ENCODE measurements at places on chromosomes 6 and 20. TPM values are rescaled to one million over a fixed set of nuclear protein-coding genes. Genes with fewer than 3 reads are reported as not detected.

Gene RIMS1
- 0.67 TPM for total RNA-seq

Gene KIF6
- total RNA-seq: not detected

Gene SLC17A1
- total RNA-seq: not detected

Gene C6orf120
- total RNA-seq: 24.3 TPM

Gene DDO
- total RNA-seq: 0.53 TPM

Gene RALGAPA2
- 21.8 TPM for total RNA-seq

Gene VNN1
- total RNA-seq: not detected

Gene GSTA2
- total RNA-seq: not detected

Gene KLHDC3
- 148 TPM for total RNA-seq

Gene SLC22A16
- not detected for total RNA-seq

Gene OR12D3
- not detected for total RNA-seq

Gene OR10C1
- not detected for total RNA-seq

Gene CYP39A1
- total RNA-seq: 0.18 TPM

Gene SCRT2
- total RNA-seq: not detected

Gene TBC1D22B
- total RNA-seq: 12.4 TPM

Gene ZNF311
- total RNA-seq: 0.59 TPM

Measured in pulmonary artery endothelial cell (primary cell).